Stomach (tissue), 19 donors: ENCODE measurements at places on chromosomes 2 and 18. TPM values are rescaled to one million over a fixed set of nuclear protein-coding genes. Genes with fewer than 3 reads are reported as not detected.

Gene SH2D6
- 2.3 TPM for polyA plus RNA-seq

Gene HRH4
- 0.03 TPM for polyA plus RNA-seq

Gene TRAPPC12
- polyA plus RNA-seq, result 85.7 TPM

Gene GATA6
- 31.1 TPM for polyA plus RNA-seq

Gene HOXD4
- 0.25 TPM for polyA plus RNA-seq

Gene C18orf54
- polyA plus RNA-seq, result 0.75 TPM

Gene TMEM178A
- polyA plus RNA-seq, result 2.3 TPM

Gene LINC00305
- polyA plus RNA-seq, result not detected

Gene CROCC2
- polyA plus RNA-seq, result not detected

Gene IKZF2
- polyA plus RNA-seq, result 3.7 TPM
